ENCODE measurements at places on chromosomes 2 and 18.

DNA sequence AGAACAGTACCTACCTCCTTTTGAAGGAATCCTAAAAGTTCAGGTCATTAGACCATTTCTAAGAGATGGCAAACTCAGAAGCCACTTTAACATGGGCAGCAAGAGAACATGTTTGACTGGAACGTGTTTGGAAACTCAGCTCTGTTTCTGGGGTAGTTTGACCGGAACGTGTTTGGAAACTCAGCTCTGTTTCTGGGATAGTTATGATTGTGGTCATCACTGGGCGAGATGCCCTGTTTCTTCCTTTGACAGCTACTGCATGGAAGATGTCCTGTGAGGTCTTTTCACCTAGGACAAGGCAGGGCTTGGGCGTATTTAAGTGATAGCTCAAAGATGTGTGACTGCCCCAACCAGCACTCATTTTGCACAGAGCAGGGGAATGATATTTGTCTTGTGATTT lies 19.9 kb upstream of the SERPINB13 start:
- DNase-seq = no peak

GRCh38 chr2:239688840-239689239 lies 288.0 kb upstream of the HDAC4 start:
- no peak for DNase-seq

DNA sequence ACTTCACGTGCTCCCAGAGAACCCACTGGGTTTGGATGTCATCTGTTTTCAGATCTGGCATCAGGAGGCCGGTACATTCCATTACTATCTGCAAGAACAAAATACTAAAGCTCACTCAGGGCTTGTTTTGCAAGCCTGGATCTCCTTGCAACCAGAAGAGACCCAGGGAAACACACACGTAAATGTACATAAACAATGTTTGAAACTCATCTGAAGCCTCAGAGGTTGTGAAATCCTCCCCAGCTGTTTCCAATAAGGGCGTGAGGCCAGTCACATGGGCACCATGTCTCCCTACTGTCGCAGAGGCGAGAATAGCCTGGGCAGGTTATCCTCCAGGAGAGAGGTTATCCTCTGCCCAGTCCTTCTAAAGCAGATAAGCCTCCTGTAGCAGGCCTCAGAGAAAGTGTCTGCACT lies 186.9 kb downstream of the GFPT1 start:
- DNase-seq = no peak

- DNase-seq = no peak
These were observed 71.4 kb downstream of the GALR1 start for GRCh38 chr18:77320971-77321559.

DNA sequence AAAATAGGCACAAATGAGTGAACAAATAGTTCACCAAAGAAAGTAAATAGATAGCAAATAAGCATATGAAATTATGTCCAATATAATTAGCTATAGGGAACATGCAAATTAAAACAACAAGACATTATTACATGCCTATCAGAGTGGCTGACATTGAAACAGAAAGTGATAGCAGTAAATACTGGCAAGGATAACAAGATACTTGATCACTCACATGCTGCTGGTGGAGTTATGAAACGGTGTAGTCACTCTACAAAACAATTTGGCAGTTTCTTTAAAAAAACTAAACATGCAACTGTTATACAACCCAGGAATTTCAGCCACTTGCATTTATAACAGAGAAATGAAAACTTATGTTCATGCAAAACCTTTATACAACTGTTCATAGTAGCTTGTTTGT lies 439.2 kb upstream of the ACVR2A start:
- no peak for DNase-seq

- DNase-seq = no peak
These were observed 35.0 kb downstream of the RPL37A start for GRCh38 chr2:216533609-216534008.

- no peak for DNase-seq
These were observed 4.3 kb downstream of the IGFBP2 start for GRCh38 chr2:216637472-216637871.

DNA sequence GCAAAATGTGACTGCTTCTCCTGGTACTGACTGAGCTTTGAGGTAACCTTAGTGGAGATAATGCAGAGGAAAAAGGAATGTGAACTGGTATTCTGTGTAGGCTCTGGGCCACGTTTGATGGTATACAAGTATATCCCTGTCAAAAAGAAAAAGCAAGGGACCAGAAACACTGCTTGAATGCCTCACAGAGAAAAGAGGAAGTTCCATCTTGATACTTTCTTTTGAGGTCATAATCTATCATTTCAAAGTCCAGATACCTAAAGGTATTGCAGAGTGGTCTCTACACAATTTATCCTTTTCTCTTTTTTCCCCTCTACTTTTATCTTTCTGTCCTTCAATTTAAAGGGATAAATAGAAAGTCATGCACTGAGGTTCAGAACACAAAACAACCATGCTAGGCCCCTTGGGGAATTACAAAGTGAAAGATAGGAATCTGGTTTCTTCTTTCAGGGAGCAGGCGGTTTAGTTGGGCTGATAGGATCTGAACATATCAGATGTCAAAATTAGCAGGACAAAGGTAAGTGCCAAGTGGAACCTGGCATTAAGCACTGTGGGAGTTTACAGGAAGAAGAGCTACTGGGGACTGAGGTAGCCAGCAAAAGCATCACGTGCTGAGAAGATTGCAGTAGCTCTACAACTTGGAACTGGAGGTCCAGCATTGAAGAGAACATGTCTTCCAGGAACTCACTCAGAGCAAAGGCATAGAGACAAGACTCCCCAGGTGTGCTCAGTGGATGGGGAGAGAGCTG lies 121.2 kb downstream of the LYPD6 start:
- DNase-seq = no peak

DNA sequence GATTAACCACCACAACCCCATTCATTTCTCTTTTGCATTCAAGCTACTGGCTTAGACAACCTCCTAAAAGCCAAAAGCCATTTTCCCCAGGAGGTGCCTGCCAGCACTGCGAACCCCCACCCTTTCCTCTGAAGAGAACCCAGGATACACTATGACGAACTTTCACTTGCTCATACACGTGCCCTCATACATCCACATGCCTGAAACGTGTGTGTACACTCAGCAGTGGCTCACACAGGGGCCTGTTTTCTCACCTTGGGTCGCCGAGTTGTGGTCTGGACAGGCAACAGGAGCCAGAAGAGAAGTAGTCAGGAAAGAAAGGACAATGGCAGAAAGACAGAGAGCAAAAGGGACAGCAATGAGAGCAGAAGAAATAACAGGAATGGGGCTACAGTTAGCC lies 7.4 kb downstream of the DCTN1 start:
- DNase-seq = no peak

DNA sequence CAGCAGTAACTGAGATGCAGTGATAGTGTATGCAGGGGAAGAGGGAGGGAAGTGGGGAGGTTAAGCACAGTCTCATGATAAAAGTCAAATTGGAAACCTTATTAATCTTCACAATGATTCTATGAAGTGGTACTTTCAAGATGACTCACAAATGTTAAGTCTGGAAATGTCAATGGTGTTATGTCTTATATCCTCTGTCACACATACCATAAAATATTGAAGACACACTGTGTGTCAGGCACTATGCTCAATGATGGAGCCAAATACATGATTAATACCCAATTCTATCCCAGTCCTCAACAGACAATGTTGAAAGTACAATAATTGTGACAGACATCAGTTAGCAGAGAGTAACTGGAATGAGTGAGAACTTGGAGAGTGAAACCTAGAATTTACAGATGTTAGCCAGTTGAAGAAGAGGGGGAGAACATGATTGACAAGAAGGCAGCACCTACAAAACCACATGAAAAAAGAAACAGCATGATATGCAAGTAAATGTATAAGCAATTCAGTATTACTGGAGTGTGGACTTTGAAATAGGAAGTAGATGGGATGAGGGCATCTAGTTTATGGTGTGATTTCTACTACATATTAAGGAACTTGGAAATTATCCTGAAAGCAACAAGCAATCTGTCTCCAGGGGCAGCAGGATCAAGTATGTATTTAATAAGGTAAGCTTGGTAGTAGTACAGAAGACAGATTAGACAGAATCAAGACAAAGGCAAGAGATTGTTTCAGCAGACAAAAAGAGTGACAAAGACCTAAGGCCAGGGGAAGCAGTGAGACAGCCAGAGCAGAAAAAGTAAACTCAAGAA lies 107.6 kb downstream of the STRN start:
- no peak for DNase-seq

DNA sequence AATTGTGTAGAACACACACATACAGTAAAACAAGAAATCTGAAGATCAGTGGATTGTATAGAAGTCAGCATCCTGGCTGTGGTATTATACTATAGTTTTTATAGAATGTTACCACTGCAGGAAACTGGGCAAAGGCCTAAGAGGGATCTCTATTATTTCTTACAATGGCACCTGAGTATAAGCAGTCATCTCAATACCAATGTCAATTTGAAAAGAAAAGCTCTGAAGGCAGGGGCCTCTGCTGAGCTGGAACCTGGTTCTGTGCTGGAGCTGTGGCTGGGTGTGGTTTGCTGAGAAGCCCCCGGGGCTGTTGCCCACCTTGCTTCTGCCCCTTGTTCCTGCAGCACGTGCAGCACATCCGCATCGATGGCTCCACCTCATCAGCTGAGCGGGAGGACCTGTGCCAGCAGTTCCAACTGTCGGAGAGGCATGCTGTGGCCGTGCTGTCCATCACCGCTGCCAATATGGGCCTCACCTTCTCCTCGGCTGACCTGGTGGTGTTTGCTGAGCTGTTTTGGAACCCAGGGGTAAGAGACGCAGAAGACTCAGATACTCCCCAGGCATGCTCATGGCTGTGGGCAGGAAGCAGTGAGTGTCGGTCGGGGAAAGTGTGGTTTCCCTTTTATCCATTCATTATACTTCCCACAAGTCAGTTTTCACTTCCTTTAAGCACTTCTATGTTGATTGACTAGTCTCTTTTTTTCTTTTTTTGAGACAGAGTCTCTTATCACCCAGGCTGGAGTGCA lies 23.5 kb upstream of the RPL37A start:
- peak; percentile 31 for DNase-seq

DNA sequence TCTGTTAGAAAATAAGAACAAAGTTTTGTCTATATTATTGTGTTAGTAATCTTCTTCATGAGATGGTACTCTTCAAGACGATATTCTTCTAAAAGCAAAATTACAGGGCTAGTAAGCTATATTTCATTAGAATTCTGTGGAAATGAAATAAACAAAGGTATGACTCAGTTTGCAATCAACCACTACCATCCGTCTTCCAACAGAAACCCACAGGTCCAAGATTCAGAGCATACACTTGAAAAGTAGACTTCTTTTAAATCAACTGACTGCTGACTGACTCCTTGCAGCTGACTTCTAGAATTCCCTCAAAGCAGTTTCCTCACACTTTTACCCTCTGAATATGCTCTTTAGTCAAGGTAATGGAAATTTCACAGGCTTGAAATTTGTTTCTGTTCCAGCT lies 193.7 kb downstream of the GCA start:
- DNase-seq = no peak

DNA sequence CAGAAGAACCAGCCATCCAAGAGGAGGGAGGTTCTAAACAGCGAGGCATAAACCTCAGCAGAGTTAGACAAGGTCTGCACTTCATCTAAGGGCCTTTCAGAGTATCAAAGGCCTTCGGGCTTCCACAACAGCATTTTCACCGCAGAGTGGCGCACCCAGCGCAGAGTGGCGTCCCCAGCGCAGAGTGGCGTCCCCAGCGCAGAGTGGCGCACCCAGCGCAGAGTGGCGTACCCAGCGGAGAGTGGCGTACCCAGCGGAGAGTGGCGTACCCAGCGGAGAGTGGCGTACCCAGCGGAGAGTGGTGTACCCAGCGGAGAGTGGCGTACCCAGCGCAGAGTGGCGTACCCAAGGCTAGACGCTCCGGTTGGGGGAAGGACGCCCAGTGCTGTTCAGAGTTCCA lies 137.9 kb downstream of the ZNF516 start:
- no peak for DNase-seq

DNA sequence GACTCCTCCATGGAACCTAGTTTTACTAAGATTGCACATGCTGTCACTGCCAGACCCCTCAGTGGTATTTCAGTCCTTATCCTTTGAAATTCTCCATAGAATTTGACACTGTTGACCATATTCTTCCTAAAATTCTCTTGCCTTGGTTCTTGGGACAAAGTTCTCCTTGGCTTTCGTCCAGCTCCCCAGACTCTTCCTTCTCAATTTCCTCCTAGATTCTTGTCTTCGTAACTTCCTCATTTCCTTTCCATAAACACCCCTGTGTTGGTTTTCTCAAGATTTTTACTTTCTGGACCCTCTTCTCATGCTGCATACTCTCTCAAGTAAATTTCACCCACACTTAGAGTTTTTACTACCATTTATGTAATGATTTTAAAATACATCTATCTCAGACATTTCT lies 96.6 kb upstream of the TWSG1 start:
- DNase-seq = no peak

GRCh38 chr2:223365158-223365679 lies 236.9 kb downstream of the SCG2 start:
- DNase-seq = no peak

DNA sequence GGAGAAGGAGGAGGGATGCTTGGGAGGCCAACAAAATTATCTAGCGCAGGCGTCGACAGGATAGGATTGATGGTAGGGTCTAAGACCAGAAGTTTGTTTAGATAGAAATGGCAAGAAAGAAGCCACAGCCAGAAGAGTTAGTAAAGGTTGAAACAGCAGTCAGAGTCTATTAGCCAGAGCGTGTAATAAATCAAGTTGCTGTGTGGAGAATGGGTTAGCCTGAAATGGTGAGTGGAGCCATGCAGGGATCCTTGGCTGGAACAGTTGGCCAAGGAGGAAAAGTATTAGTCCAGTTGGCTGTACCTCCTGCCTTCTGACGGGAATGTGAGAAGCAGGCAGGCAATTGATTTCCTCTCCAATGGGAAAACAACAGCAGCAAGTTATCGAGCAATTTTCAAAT lies 190.7 kb upstream of the CCDC68 start:
- no peak for DNase-seq

GRCh38 chr2:191696001-191696400 lies 18.1 kb downstream of the NABP1 start:
- no peak for DNase-seq

GRCh38 chr2:197304556-197305011 lies 6.0 kb downstream of the ANKRD44 start:
- no peak for DNase-seq

- DNase-seq = no peak
These were observed 9.5 kb upstream of the SLC1A4 start for GRCh38 chr2:64979744-64980143.

DNA sequence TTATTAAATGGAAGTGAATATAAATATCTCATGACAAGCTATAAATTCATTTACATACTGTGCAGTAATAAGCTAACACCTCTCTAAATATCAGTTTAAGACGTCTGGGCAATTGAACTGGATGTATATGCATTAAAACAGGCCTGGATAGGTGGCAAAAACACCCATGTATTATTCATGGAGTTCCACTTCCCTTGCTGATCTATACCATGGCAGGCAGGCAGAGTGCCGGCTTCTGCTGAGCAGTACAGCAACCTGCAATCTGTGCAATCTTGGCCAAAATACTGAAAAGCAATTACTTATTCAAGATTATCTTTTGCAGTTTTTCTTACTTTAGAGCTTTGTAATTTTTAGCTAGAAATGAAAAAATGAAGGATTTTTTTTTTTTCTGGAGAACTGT lies 112.1 kb upstream of the PIEZO2 start:
- DNase-seq = no peak

Data from HL-60 (cell line).